Coronary artery (tissue), 2 donors: ENCODE measurements at places on chromosomes 11 and 22.

DNA sequence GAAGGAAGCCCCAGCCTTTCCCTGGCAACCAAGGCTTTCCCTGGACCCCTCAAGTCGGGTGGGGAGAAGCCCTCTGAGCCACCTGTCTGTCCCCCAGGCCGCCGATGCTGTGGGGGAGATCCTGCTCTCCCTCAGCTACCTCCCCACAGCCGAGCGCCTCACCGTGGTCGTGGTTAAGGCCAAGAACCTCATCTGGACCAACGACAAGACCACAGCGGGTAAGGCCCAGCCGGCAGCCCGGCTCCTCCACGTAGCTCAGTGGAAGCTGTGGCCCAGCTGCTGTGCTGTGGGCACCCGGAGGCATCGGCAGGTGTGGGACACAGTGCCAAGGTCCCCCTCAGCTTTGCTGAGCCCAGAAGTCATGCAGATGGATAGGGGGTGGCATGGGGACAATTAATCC is 12.2 kb upstream of the RHOD start:
- DNase-seq: no peak

GRCh38 chr11:62390237-62390636 is 28.6 kb upstream of the SCGB1A1 start:
- DNase-seq: no peak

DNA sequence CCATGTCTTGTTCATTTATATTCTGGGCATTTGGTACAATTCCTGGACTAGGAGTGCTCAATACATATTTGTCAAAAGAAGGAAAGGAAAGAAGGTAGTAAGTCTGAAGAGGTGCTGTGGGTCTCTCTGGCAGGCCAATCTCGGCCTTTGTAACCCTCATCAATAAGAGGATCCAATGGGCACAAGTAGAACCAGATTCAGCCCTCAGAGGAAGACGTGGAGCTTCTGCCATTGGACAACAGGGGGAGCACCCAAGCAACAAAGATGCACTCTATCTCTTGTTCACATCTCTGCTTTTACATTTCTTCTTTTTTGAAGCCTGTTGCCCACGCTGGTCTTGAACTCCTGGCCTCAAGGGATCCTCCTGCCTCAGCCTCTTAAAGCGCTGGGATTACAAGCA is 2.2 kb upstream of the VPS11 start:
- DNase-seq: no peak

DNA sequence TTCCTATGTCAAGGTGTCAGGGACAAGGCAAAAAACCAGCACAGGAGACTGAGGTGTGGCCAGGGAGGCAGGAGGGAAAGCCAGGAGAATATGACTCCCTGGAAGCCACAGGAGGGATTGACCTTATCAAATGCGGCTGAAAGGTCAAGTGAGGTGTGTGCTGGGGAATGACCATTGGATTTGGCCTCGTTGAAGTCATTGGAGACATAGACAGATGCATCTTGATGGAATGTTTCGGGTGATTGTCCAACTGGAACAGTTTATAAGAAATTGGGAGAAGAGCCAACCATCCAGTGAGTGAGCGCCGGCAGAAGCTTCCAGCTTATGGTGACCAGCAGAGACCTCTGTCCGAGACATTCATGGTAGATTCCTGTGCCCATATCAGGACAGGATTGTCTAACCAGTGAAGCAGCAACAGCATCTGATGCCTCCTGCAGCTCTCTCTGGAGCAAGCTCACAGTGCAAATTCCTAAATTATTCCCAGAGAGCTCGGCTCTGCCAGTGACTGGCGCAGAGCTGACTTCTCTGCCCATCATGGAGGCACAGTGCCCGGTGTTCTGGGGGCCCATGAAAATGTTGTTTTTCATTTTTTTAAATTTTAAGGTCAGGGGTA is 95.4 kb downstream of the MYO18B start:
- peak; percentile 24 for DNase-seq

- peak; percentile 70 for DNase-seq
These were observed 66.4 kb upstream of the WNT7B start for GRCh38 chr22:46043339-46043738.

DNA sequence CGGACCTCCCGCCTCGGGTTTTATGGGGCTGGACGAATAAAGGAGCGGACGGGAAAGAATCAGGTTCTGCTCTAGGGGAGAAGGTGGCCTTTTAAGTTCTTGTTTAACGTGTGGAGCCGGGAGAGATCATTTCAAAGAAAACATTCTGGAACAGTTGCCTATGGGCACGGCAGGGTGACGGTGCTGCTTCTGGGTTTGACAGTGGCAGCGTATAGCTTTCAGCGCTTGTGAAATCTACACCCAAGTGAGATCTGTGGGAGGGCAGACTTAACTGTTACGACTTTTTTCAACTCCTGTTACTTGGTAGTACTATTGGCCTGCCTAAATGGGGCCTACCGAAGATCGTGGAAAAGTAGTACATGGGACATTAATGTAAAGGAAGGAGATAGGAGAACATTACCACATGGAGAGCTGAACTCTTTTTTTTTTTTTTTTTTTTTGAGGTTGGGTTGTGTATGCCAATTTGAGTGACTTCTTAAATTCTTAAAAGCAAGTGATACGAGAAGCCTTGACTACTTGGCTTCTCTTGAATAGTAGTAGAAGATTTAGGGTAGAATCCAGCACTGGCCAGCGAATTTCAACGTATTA is 743 bp downstream of the USP47 start:
- no peak for DNase-seq

- DNase-seq: no peak
These were observed 765.4 kb downstream of the BRD1 start for GRCh38 chr22:49062155-49062801.

DNA sequence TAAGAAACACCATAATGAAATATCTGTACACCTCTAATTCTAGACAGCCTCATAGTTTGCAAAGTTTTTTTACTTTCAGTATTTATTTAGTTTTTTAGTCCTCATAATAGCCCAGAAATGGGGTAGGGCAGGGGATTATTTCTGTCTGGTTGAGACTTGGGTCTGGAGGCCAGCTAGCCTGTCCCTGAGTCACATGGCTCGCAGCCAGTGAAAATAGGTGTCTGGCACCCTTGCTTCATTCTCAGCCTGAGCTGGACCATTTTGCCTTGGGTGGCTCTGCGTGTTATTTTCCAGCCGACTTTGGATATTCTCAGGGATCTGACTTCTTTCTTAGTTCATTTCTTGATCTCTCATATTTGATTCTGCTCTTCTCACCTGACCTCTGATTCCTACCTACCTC is 123.9 kb upstream of the NARS2 start:
- peak; percentile 88 for DNase-seq

DNA sequence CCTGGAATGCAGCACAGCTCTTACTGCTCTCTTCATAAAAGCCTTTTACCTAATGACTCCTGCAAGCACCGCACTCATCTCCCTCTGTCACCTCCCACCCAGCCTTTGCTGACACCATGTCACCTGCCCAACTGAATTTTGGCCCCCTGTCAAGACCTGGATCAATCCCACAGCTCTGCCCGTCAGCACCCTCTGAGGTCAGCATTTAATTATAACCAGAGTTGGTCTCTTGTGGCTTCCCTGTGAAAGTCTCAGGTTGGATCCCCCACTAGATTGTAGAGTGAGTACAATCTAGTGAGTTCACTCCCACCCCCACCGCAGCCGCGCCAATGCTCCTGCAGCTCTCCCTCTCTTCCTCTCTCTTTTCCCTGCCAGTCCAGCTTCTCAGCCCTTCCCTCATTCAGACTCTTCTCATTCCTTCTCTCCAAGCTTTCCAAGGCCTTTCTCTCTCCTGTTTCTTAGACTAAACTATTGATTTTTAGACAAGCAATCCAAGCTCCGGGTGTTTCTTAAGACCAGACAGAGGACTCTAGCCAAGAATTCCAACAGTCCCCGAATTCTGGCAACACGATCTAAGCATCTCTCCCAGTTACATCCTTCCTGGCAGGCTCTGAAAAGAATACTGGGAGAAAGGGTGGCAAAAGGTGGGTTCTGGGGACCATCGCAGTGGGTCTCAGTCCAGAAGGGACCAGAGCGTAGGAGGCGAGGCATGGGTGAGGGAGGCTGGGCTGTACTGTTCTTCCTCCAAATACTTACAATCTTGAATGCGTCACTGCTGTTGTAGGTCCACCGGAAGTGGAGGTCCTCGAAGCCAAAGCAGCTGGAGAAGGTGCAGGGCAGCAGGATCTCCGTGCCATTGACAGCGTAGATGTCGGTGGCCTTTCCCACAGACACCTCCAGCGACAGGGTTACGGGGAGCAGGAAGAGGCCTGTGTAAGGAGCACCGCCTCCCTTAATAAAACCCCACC is 8.0 kb downstream of the SCN4B start:
- DNase-seq: no peak

- peak; percentile 59 for DNase-seq
These were observed 111.2 kb upstream of the ALX4 start for GRCh38 chr11:44421090-44421675.

- no peak for DNase-seq
These were observed 717 bp upstream of the SLC7A4 start for GRCh38 chr22:21032868-21033688.

DNA sequence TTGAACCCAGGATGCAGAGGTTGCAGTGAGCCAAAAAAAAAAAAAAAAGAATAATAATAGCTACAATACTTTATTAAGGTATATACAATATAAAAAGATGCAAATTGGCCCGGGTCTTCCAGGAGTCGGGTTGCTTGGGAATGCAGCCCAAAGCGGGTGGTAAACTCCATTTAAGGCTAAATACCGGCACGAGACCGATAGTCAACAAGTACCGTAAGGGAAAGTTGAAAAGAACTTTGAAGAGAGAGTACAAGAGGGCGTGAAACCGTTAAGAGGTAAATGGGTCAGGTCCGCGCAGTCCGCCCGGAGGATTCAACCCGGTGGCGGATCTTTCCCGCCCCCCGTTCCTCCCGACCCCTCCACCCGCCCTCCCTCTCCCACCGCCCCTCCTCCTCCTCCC is 143.3 kb downstream of the DLG2 start:
- no peak for DNase-seq

DNA sequence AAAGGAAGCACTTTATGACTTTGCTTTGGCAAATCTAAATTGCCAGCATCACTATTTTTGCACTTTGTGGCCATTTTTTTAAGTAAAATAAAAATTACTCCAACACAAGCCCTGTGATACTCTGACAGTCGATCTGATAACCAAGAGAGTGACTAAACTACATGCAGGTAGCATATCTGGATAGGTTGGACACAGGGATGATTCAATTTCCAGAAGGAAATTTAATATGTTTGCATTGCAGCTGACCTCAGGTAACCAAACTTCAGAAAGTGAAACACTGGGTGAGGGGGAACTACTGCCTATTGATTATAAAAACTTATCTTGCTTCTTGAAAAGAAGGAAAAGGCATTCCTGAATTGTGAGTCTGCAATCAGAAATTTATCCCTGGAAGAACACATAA is 13.9 kb downstream of the OR5B3 start:
- no peak for DNase-seq

DNA sequence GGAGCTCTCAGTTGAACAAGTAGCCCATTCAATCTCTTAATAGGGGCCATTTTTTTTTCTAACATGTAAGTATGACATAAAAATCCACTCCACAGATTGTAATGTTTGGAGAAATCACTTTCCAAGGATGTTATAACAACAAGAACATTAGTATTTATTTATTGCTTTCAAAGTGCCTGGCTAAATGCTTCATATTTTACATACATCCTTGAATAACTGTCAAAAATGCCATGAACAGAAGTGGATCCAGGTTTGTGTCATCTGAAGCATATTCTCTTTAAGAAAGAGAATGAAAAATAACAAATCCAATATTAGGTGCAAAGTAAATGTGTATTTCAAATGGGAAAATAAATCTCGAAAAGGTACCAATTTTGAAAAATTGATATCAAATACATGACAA is 344.0 kb upstream of the FAT3 start:
- no peak for DNase-seq

DNA sequence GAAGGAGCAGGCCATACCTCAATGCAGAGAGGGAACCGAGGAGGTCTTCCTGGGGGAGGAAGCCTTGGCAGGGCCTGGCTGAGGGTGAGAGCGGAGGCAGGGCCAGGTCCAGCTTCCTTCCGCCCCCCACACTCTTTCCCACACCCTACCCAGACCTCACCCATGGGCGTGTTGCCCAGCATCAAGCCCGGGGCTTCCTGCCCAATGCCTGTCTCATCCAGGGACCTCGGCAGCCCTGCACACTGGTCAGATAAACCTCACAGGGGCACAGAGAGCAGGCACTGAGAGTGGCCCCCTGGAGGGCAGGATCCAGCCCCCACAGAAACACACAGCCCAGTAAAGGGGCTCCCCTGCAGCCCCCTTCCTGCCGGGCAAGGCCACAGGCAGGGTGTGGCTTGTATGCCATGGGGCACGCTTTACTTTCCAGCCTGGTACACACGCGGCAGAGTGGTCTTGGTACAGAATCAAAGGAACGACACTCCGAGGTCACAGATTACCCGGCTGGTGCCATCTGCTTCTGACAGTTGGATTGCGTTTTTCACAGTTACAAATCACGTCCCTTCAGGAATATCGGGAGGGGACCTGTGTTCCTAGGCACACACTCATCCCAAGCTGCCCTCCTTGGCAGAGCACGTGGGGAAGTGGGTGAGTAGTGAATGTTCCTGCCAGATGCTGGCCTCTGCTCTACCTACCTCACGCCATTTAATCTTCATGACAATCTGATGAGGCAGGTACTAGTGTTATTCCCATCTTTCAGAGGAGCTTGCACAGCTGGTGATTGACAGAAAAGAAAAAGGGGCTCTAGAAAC is 20.0 kb upstream of the CD5 start:
- DNase-seq: no peak

- no peak for DNase-seq
These were observed 21.6 kb upstream of the SUSD2 start for GRCh38 chr22:24159650-24160049.

GRCh38 chr11:93082900-93083299 is 113.4 kb downstream of the MTNR1B start:
- DNase-seq: no peak

- peak; percentile 28 for DNase-seq
These were observed 93.5 kb downstream of the MYEOV start for GRCh38 chr11:69387409-69387885.

GRCh38 chr11:99781074-99781473 is 760.3 kb downstream of the CNTN5 start:
- no peak for DNase-seq

GRCh38 chr11:132504501-132505041 is 1027.7 kb downstream of the OPCML start:
- DNase-seq: no peak

- no peak for DNase-seq
These were observed 33.0 kb downstream of the LRRC10B start for GRCh38 chr11:61541598-61541997.

- no peak for DNase-seq
These were observed 732.7 kb upstream of the TENM4 start for GRCh38 chr11:80173371-80174136.

GRCh38 chr11:113148652-113149051 is 165.7 kb upstream of the TTC12 start:
- DNase-seq: no peak

- DNase-seq: no peak
These were observed 8.5 kb downstream of the DRD4 start for GRCh38 chr11:645536-645935.

- DNase-seq: peak; percentile 55
These were observed 44.2 kb downstream of the OTOG start for GRCh38 chr11:17591293-17591692.

DNA sequence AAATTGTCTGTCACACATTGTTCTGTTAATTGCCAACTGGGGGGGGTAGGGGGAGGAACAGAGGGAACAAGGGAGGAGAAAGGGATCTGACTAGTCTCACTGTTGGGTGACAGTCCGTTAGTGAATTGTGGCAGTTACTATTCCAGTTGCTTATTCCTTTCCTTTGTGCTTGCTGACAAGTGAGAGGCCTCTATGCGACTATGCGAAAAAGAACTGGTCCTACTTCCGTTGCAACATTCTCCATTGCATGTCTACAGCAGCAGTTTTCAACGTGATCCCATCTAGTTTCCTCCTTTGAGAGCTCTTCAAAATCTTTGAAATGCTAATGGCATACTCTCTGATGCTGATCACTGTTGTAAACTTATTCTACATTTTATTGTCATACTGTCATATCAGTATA is 672.2 kb downstream of the LRRC4C start:
- DNase-seq: no peak
